ENCODE measurements at places on chromosomes 7 and 10.

DNA sequence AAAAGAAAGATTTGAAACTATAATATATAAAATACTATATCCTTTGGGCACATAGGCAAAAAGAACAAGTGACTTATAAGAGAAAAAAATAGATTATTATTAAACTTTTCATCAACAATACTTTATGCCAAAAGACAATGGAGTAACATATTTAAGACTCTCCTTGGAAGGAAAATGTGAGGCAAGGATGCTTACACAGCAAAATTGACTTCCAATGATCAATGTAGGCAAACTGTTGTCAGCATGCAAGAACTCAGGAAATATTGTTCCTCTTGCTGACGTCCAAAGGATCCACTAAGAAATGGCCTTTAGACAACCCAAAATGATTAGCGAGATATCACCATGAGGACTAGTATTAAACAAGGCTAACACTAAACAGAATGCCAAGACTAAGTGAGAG lies 22.9 kb upstream of the LMOD2 start:
- no peak for DNase-seq

- no peak for DNase-seq
These were observed 44.3 kb upstream of the EIF4H start for GRCh38 chr7:74129887-74130286.

DNA sequence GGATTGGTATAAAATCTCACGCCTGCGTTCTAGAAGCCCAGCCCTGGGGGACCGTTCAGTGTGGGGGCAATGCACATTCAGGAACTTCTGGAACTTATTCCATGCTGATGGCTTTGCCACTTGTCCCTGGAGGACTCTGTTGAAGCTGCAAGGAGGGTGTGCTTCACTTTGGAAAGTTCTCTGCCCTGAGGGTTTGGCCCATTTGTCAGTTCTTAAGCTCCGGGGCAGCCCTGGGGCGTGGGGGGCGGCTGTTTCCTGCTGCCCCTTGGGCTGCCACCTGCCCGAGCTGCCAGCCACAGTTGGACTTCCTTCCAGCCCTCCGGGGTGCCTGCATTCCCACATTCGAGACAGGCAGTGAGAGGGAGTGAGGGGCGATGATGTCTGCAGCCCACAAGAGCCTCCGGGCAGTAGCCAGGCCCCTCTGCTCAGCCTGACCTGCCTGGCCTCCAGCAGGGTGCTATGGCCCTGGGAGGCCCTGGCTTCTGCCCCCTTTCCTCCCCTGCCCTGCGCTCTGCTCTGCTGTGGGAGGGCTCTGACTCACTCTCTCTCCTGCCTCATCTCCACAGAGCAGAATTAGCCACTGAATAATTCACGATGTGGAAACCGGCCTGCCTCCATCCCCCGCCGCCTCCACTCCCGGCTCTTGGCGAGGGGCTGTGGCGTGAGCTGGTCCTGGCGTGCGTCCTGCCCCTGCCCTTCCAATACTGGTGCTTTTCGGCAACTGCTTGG lies 1.9 kb downstream of the TTYH3 start:
- no peak for DNase-seq

DNA sequence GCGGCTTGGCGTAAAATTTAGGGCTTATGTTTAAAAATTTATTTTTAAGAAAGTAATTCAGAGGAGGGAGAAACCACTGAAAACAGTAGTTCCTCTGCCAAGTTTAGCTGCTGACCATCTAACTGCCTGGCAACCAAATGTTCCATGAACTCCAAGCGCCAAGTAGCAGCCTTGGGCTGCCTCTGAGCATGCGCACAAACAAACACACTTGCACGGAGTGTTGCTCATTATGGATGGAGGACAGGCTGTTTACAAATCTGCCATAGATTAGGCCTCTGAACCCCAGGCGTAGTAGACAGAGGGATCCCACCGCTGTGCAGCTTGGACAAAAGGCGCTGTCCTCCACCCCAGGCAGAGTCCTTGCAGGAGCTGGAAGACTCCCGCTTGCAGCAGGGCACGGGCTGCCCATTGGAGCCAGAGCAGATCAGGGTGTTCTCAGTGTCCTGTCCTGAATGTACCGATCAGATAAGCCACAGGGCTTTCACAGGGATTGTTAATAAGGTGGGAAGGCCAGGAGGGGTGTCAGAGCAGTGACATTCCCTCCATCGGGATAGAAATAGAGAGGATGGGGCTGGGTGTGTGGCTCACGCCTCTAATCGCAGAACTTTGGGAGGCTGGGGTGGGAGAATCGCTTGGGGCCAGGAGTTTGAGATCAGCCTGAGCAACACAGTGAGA lies 47.7 kb upstream of the LYZL1 start:
- no peak for DNase-seq

GRCh38 chr7:70881167-70881847 lies 250.6 kb upstream of the GALNT17 start:
- no peak for DNase-seq

DNA sequence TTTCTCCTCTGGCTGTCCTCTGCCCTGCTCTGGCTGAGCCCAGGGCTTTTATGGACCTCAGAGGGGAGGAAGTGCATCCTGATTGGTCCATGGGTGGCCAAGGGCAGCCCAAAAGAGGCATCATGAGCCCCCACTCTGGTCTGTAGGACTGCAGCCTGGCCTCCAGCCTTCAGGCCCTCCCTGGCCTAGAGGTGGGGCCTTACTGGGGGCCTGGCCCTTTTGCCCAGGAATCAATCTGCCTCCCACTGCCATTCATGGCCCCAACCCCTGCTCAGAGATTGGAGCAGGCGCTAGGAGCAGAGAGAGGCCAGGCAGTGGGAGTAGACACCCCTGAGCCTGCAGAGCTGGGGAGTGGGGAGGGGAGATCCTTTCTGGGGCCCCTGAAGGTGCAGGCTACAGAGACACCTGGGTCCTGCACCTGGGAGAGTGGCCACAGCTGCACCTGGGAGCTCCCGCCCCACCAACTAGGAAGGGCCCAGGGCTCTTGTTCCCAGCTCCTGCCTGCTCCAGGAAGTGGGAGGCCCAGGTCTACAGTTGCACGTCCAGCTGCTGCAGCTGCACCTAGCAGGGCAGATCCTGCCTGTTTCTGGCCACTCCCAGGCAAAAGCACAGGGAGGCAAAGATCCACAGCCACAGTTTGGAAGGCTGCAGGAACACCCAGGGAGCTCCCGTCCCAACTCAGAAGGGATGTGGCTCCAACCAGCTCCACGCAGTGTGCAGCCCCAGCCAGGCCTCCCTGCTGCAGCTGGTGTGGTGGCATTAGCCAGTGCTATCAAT lies 6.4 kb upstream of the DYNC2I1 start:
- no peak for DNase-seq

DNA sequence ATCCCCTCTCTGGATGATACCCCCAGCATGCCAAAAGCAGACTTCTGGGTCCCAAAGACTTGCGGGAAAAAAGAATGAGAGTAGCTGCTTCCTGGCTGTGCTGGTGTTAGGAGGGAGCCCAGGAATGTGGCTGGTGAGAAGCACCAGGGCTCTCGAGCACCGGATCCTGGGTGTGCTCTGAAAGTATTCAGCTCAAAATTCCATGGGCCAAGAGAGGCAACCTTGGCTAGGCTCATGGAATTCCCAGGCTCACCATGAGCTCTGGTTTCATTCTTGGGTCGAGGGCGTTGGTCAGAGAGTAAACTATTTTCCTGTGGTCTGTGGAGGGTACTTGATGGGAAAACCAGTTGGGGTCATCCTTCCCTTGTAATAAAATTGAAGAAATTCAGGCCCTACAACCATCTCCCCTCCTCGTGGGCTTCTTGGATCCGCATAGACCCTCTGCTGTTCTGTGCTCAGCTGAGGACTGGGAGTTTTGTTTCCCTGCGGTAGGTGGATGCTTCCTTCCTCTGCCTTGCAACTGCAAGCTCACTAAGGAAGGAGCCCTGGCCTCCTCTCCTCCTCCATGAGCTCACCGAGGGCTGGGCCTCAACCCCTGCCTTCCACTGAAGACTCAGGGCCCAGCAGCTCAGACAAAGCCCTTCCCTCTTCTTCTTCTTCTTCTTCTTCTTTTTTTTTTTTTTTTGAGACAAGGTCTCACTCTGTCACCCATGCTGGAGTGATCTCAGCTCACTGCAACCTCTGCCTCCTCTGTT lies 34.5 kb upstream of the AQP1 start:
- no peak for DNase-seq

DNA sequence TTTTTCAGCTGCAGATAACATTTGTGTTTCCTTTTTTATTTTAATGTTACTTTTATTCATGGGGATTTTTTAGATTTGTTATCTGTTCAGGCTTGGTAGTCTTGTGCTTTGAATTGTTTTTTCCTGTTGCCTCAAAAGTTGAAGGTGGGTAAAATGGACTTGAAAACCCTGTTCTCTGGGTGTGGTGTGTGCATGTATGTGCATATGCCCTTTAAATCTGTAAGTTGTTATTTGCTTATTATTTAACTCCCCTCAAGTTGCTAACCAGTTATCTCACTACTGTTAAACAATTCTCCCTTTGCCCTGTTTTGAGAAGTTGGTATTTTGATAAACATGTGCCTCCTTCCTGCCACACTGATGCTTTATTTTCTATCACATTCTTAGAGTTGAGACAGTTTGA lies 30.6 kb downstream of the TSPAN14 start:
- no peak for DNase-seq

DNA sequence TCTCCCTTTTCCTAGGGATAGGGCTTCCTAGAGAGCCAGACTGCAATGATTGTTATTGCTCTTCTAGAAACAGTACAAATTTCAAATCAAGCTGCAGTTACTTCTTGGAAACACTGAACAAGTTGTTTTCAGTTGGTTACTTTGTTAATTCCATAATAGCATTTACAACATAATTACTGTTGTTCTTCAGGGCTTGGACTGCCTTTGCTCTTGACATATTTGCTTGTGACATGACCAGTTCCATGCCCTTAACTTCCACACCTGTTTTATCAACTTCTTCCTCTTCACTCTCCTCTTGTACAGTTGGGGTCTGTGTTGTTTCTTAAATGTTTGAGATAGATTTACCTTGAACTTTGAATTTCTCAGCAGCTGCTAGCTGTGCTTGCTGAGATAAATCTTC lies 104.4 kb downstream of the SEC23IP start:
- DNase-seq = no peak

DNA sequence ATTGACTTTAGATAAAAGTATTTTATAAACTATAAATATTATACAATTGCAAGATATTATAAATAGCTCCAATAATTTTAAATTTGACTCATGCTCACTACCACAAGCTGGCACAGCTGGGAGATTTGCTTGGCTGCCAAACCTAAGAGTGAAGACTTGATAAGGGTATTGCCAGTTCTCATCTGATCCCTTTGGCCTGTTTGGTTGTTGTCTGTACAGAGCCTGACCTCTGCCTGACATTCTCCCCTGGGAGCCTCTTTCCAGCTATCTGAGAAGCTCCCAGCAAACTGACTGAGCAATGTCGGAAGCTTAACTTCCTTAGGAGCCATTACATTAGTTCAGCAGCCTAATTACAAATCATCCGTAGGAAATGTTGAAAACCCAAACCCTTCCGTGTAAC lies 10.2 kb upstream of the LMOD2 start:
- DNase-seq = no peak

DNA sequence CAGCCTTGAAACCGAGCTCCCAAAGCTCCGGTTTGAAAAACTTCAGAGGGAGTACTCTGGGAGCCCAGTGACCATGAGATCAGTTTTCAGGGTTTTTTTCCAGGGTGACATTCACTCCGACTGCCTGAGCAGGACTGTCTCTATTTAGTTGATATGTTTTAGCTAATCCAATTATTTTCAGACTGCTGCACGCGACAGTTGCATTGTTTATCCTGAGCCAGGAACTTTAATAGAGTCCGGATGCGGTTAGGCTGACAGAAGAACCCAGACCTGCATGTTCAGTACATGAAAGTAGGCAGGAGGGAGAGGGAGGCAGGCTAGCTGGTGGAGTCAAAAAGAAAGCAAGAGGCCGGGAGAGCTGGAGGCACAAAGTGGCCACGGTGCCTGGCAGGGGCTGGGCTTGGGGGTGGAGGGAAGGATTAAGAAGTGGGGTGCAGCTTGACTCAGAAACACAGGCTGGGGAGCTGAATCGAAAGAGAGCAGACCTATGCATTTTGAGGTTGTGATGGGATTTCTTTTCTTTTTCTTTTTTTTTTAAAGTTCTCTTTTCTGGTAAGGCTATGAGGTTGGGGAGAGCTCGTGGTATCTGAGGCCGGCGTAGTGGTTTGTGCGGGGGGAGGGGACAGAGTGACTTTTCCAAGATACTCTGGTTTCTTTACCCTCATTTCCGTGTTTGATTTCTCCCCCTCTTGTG lies 5.7 kb downstream of the GATA3 start:
- no peak for DNase-seq

All from NCI-H1092 treated with DMSO at 0.1 percent for 48 hours (cell line).